Prostate gland (tissue), 2 donors: ENCODE measurements at places on chromosomes 13 and 19. TPM values are rescaled to one million over a fixed set of nuclear protein-coding genes. Genes with fewer than 3 reads are reported as not detected.

- no peaks in the 10 kb centered on the region for H3K27me3 ChIP-seq
- no peak for DNase-seq
- H3K4me3 ChIP-seq: no peak overlapping the region
- H3K36me3 ChIP-seq: no peaks in the 10 kb centered on the region
Observed at GRCh38 chr13:79867254-79867653, 386.3 kb downstream of the NDFIP2 start.

DNA sequence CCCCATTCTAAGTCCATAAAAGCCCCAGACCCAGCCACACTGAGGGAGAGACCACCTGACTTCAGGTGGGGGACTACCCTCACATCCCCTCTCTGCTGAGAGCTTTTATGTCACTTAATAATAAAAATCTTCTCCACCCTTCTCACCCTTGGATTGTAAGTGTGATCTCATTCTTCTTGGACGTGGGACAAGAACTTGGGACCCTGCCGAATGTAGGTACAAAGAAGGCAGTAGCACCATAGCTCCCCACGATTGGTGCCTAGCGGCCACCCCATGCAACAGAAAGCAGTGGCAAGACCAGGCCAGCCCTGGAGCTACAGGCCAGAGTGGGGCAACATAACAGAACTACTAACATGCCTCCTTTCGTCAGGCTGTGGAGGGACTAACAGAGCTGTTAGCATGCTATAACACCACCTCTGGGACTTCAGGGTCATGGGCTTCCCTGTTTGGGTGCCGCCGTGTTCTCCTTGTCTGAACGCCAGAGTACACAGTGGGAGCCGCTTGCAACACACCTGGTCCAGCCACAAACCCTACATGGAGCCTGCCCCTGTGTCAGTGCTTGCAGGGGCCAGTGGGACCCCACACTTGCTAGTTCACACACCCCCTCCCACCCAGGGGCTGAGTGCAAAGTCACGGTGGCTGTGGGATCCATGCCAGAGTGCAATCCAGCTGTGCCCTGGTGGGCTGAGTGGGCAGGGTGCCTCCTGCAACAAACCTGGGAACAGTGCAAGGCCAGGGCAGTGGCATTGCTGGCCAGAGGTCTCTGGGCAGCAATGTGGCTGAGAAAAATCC is 5.2 kb upstream of the FBXO17 start:
- no peak for DNase-seq
- no peak overlapping the region for H3K4me3 ChIP-seq
- H3K4me1 ChIP-seq: no peaks in the 10 kb centered on the region
- no peaks in the 10 kb centered on the region for H3K36me3 ChIP-seq
- H3K27ac ChIP-seq: no peak overlapping the region
- H3K27me3 ChIP-seq: no peaks in the 10 kb centered on the region

Gene NOVA2
- total RNA-seq: 0.87 TPM

GRCh38 chr19:50328224-50328872 is 829 bp downstream of the KCNC3 start:
- no peaks in the 10 kb centered on the region for H3K36me3 ChIP-seq
- no peak for DNase-seq
- no peaks in the 10 kb centered on the region for H3K27me3 ChIP-seq
- no peak overlapping the region for H3K27ac ChIP-seq
- peak overlapping the region; percentile 16 for H3K4me3 ChIP-seq
